ENCODE measurements at places on chromosomes 5 and 9. TPM values are rescaled to one million over a fixed set of nuclear protein-coding genes. Genes with fewer than 3 reads are reported as not detected.

OR13D1 gene
- total RNA-seq: not detected

SLC24A2 gene
- under 0.01 TPM for total RNA-seq

HSD17B3 gene
- total RNA-seq: 0.25 TPM

C5 gene
- total RNA-seq: 8.0 TPM

LRRC70 gene
- 1.4 TPM for total RNA-seq

PCDHAC1 gene
- total RNA-seq: 0.11 TPM

GPR21 gene
- total RNA-seq: 1.5 TPM

EGFLAM gene
- 0.75 TPM for total RNA-seq

GABRA1 gene
- total RNA-seq: not detected

CYSRT1 gene
- total RNA-seq: 0.55 TPM

GPX3 gene
- total RNA-seq: 1.7 TPM

PTGS1 gene
- 11.4 TPM for total RNA-seq

ALDH1B1 gene
- 18.7 TPM for total RNA-seq

FBLL1 gene
- 0.75 TPM for total RNA-seq

KIF24 gene
- 5.2 TPM for total RNA-seq

MTREX gene
- 214 TPM for total RNA-seq

AFAP1L1 gene
- total RNA-seq: 8.3 TPM

C9orf153 gene
- 0.25 TPM for total RNA-seq

TICAM2 gene
- total RNA-seq: 7.6 TPM

HNRNPA0 gene
- 14.2 TPM for total RNA-seq

PTGR1 gene
- total RNA-seq: 77.0 TPM

LHX6 gene
- total RNA-seq: under 0.01 TPM

DDX41 gene
- total RNA-seq: 89.5 TPM

TPPP gene
- total RNA-seq: 0.25 TPM

PCDHA4 gene
- total RNA-seq: 0.11 TPM

ARID3C gene
- total RNA-seq: 0.22 TPM

WHRN gene
- total RNA-seq: 1.5 TPM

UBQLN1 gene
- 159 TPM for total RNA-seq

GPR150 gene
- 0.33 TPM for total RNA-seq

CDC14B gene
- 16.6 TPM for total RNA-seq

GAS1 gene
- total RNA-seq: 40.2 TPM
